Activated naive CD4-positive, alpha-beta T cell (primary cell): ENCODE measurements at places on chromosomes 1 and 21.

GRCh38 chr1:20359451-20360330, 69.0 kb downstream of the VWA5B1 start:
- no peak for DNase-seq

GRCh38 chr21:46443910-46444309, 14.8 kb upstream of the DIP2A start:
- no peak for DNase-seq

DNA sequence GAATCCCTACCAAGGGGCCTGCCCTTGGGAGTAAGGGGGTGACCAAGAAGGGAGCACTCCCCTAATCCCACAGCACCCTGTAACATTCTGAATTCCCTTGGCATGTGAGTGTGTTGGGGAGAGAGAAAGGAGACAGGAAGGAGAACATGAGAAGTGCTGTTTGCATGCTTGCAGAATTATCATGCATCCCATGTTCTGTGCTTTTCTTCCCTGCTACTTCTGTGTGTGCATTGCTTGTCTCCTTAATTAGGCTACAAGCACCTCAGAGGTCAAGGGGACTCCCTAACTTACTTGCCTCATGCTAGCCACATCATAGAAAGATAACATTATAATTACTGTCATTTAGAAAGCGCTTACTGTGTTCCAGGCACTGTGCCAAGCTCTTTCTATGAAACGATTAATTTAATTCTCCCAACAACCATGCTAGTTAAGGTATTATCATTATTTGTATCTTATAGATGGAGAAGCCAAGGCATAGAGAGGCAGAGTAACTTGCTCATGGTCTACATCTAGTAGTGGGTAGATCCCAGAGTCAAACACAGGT, 11.1 kb downstream of the NOS1AP start:
- no peak for DNase-seq

- DNase-seq = no peak
These were observed 90.7 kb downstream of the TNFSF18 start for GRCh38 chr1:172960019-172960418.

GRCh38 chr1:163162381-163162914, 40.3 kb downstream of the RGS5 start:
- DNase-seq = no peak

- DNase-seq = no peak
These were observed 771 bp downstream of the PACC1 start for GRCh38 chr1:212413902-212414327.

DNA sequence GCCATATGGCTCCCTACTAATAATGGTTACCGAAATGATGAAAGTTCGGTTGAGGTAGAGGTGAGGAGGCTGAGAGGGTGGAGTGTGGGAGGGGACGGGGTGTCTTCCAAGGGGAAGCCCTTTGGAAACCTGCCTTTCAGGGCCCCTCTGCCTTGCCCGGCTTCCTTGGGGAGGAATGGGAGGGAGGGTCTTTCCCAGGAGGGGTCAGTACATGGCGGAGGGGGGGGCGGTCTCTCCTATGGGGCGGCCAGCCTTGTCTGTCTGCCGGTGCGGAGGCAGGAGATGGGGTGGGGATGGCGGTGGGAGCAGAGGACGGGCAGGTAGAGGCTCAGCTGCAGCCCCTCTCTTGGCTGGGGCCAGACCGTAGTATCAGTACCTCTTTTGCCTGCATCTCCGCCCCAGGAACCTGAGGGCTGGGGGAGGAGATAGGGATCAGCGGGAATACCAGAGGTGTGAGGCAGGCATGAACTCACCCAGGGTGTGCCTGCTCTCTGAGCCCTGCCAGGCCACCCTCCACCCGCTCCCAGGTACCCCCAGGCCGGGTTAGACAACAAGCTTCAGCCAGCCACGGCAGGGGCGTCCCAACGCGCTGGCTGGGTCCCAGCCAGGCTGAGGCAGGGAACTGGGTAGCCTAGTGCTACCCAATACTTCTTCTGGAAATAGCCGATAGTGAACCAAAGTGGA, 79.4 kb upstream of the POU3F1 start:
- DNase-seq = no peak
